Spinal cord (tissue), 10 donors: ENCODE measurements at places on chromosomes 5 and 9. TPM values are rescaled to one million over a fixed set of nuclear protein-coding genes. Genes with fewer than 3 reads are reported as not detected.
A peak's percentile ranks its signal among the peaks of the same experiment; 100 is the strongest.

LRRC19 gene
- total RNA-seq: not detected

DMRT2 gene
- 1.7 TPM for total RNA-seq

IRX2 gene
- 11.0 TPM for total RNA-seq

REXO4 gene
- 9.0 TPM for total RNA-seq

DNA sequence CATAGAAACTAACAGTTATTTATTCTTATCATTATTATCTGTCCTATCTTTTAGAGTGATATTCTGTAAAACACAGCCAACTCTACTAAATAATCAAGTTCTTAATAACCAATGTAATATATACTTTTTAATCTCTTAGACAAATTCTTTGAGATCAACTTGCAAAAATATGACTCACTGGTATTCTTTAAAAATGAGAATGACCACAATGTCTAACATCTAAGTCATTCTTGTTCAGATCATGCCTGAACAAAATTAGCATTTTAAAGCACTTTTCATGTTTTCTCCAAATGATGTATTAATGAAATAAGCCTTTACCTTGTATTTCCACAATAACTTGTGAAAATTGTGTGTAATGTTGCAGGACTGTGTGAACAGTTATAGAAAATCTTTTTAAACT, 356.9 kb upstream of the RGMB start:
- H3K4me3 ChIP-seq: no peak overlapping the region
- H3K4me1 ChIP-seq: no peaks in the 10 kb centered on the region
- H3K27me3 ChIP-seq: no peaks in the 10 kb centered on the region

DNA sequence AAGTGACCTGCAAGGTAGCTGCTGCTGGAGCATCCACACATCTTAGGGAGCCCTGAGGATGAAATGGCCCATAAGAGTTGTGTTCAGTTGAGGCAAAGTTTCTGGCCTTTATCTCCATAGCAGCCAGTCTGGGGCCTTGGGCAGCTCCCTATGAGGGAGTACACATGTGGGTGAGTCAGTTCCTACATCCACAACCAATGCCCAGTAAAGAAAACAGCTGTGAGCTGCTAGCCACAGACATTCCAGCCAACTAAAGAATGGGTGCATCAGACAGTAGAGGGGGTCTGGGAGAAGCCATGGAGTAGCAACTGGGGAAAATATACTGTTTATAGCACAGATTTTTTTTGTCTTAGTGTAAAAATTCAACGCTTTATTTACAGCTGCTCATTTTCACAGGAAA, 720.7 kb downstream of the TLE1 start:
- no peak for DNase-seq
- H3K36me3 ChIP-seq: no peaks in the 10 kb centered on the region
- H3K4me3 ChIP-seq: no peak overlapping the region

DNA sequence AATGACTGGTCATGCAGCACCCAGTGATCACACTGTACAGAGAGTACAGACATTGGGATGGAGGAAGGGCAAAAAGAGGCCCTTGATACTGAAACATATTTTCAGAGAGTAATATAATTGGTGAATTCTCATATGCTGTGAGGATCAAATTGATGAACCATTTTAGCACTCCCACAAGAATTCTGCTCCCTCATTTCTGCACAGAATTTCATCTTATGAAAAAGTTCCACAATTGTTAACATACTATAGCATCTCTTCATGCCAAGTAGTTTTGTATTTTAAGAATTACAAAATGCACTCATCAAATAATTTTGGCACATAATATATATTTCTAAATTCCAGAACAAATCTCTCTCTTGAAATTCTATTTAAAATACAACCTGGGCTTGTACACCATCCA, 351.2 kb downstream of the PDE4D start:
- peaks cover 3% of the 10 kb centered on the region for H3K4me1 ChIP-seq
- DNase-seq: no peak
- H3K36me3 ChIP-seq: no peaks in the 10 kb centered on the region
- no peak overlapping the region for H3K27ac ChIP-seq

- no peak overlapping the region for H3K27ac ChIP-seq
- H3K27me3 ChIP-seq: no peaks in the 10 kb centered on the region
- H3K4me1 ChIP-seq: no peaks in the 10 kb centered on the region
- H3K4me3 ChIP-seq: no peak overlapping the region
Observed at GRCh38 chr5:78447775-78448424, 87.5 kb downstream of the SCAMP1 start.

DNA sequence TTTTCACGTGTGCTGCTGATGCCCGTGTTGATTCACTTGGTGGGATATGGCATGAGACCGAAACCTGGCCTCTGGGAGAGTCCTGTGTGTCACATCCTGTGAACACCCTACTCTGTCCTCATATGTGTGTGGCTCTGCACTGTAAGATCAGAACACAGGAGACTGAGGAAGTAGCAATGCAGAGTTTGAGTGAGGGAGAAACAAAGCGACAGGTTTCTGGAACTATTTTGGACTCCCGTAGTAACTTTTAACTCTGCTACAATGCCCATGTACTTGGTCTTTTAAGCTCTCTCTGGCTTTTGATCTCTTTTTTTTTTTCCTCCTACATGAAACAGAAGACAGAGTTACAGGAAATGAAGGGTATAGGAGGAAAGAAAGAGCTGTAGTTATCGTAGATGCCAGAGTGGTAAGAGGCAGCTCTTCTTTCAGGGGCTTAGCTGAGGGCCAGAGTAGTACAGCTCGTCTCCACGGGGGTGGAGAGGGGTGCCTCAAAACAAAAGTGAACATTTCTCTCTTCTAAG, 26.6 kb downstream of the GRAMD2B start:
- no peaks in the 10 kb centered on the region for H3K36me3 ChIP-seq
- peak overlapping the region; percentile 74 for H3K27ac ChIP-seq
- H3K4me1 ChIP-seq: peaks cover 7% of the 10 kb centered on the region
- H3K27me3 ChIP-seq: no peaks in the 10 kb centered on the region
- no peak for DNase-seq

- H3K36me3 ChIP-seq: no peaks in the 10 kb centered on the region
- no peaks in the 10 kb centered on the region for H3K27me3 ChIP-seq
- no peak overlapping the region for H3K4me3 ChIP-seq
- H3K4me1 ChIP-seq: no peaks in the 10 kb centered on the region
- DNase-seq: peak; percentile 31
- no peak overlapping the region for H3K27ac ChIP-seq
Observed at GRCh38 chr9:16811987-16812685, 58.3 kb downstream of the BNC2 start.

DNA sequence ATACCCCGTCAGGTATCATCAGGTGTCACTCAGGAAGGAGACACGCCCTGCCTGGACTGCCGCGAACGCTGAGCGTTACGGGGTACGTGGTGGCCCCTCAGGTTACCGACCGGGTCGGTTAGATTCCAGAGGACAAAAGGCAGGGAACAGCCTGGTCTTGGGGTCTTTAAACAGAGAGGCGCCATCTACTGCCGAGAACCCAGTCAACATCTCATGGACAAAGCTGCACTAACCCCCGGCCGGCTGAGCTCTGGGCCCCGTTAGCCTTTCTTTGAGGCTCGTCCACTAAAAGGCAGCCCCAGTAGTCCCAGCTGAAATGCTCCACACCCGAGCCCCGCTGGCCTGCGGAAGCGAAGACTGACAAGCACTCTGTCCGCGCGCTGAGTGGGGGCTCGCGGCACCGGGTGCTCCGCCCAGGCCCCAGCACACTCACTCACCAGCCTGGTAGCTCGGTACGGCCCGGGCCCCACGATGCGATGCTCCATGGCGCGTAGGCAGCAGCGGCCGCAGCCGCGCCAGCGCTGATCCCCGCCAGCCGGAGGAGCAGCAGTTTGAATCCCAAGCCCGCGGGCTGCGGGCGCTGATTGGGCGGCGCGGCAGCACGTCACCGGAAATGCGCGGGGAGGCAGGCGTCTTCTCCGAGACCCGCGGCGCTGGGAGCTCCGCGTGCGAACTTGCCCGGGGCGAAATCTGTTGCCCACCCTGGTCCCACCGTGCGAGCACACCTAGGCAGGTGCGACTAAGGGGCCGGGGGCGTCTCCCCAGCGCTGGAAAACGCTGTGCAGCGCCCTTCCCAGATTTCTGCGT, at the start of gene DEPDC1B:
Gene DEPDC1B (minus strand): TSS at position 558 of the 807 bp plus-strand sequence. CDS start 73 bp downstream, at position 485.
- peak; percentile 97 for DNase-seq
- peak within 1 kb of the TSS; percentile 96 for H3K27ac ChIP-seq
- H3K4me3 ChIP-seq: peak within 1 kb of the TSS; percentile 89

DNA sequence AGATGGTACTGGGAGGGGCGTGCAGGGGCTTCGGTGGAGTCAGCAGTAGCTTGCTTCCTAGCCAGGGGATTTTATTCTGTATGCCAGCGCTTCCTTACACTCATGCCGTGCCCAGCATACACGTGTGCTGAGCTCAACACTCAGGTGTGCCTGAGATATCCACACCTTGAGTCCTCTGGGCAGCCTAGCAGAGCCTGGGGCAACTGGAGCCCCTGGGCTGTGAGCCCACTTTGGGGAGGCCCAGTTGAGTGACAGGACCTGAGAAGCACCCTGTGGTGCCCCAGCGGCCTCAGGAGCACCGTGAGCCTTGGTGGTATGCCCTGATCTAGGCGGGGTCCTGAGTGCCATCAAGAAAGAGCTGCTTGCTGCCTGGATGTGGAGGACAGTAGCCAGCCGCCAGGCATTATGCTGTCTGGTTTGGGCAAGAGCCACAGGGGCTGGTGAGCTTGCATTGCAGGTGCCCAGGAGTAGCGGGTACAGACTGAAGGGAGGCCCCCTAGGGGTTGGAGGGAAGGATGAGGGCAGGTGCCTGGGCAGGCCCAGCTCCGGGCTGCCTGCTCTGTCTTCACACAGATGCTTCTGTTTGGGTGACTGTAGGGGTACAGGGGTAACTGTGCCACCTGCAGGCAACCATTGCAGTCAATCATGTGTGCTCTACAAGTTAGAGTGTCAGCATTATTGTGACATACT, 42.9 kb downstream of the BNIP1 start:
- H3K4me3 ChIP-seq: no peak overlapping the region
- no peak overlapping the region for H3K27ac ChIP-seq
- H3K36me3 ChIP-seq: no peaks in the 10 kb centered on the region
- no peaks in the 10 kb centered on the region for H3K27me3 ChIP-seq
- no peak for DNase-seq

DNA sequence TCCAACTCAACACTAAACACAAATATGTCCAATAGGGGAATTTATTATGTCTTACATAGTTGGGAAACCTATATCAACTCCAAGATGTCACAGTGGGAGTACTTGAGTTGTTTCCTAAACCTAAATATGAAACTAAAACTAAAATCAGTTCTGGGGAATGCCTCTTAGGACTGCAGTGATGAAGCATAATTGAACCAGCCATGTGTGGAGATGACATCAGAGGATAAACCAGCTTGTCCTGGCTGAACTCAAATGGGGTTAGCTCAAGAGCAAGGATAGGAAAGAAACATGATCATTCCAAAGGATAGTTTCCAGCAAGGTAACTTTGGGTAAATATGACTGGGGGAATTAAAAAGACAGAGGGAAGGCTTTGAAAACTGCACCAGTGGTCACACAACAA, 88.9 kb upstream of the PLPPR1 start:
- H3K4me1 ChIP-seq: no peaks in the 10 kb centered on the region
- no peak for DNase-seq
- no peak overlapping the region for H3K27ac ChIP-seq
- no peaks in the 10 kb centered on the region for H3K36me3 ChIP-seq
- no peak overlapping the region for H3K4me3 ChIP-seq

DNA sequence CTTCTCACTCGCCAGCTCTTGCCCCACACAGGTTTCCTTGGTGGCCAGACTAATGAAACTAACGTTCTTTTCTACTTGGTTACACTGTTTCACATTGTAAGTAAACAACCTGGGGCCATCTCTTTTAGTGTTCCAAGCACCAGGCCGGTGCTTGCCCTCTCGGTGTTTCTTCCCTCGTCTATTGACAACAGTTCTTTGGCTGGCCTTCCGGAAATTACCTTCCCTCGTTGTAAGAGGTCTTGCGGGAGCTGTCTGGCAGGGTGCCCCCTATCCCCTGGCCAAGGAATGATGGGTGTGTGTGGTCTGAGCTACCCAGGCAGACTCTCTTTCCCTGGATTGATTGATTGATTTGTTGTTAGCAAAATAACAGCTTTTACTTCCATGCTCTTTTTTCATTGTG, 918 bp upstream of the MYMK start:
- peaks cover 3% of the 10 kb centered on the region for H3K27me3 ChIP-seq
- H3K36me3 ChIP-seq: no peaks in the 10 kb centered on the region
- H3K4me3 ChIP-seq: no peak overlapping the region

DNA sequence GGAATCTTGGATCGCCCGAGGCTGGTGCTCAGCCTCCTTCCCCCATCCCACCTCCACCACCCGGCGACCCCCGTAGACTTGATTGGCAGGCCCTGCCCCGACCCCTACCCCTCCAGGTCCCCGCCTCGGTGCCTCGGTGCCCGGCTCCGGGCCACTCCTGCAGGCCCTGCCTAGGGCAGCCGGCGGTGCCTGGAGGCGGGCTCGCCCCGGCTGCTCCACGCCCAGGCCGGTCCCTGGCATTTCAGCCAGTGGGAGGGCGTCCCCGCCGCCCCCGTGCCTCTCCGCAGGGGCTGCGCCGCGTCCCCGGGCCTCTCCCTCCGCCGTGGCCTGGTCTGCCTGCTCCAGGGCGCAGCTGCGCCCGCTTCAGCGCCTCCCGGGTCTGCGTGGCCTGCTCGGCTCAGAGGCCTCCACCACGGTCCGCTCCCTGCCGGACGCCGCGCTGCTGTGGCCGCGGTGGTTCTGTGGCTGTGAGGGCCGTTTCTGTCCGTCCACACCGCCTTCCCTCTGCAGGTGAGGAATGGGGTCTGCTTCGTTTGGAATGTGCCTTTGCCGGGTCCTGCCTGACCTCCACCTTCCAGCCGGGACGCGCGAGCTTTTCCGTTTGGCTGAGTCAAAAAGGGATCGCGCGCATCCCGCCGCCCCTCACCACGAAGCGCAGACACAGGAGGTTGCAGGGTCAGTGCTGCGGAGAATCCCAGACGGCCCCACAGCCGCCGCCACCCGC, 48.3 kb upstream of the IRX4 start:
- peaks cover 31% of the 10 kb centered on the region for H3K27me3 ChIP-seq
- H3K4me1 ChIP-seq: peaks cover 14% of the 10 kb centered on the region
- H3K4me3 ChIP-seq: no peak overlapping the region
- peak; percentile 48 for DNase-seq

DNA sequence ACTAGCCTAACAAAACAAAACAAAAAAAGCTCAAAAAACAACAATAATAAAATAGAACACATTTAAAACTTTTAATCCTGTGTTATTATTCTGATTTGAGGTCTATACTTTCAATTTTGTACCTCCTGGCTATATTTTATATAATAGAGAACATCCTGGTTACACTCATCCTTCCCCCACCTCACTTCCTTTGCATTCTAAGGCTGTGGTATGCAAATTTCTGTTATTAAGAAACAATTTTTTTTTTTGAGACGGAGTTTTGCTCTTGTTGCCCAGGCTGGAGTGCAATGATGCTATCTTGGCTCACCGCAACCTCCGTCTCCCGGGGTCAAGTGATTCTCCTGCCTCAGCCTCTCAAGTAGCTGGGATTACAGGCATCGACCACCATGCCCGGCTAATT, 3.1 kb upstream of the RPL37 start:
- H3K27me3 ChIP-seq: no peaks in the 10 kb centered on the region
- peaks cover 13% of the 10 kb centered on the region for H3K4me1 ChIP-seq
- H3K4me3 ChIP-seq: no peak overlapping the region
- no peak overlapping the region for H3K27ac ChIP-seq
- DNase-seq: no peak

GRCh38 chr5:132497488-132497997, 7.0 kb upstream of the IRF1 start:
- H3K27me3 ChIP-seq: no peaks in the 10 kb centered on the region
- peak overlapping the region; percentile 91 for H3K27ac ChIP-seq
- no peaks in the 10 kb centered on the region for H3K36me3 ChIP-seq
- no peak for DNase-seq
- peaks cover 44% of the 10 kb centered on the region for H3K4me1 ChIP-seq
